ENCODE measurements at places on chromosomes 4 and X.

DNA sequence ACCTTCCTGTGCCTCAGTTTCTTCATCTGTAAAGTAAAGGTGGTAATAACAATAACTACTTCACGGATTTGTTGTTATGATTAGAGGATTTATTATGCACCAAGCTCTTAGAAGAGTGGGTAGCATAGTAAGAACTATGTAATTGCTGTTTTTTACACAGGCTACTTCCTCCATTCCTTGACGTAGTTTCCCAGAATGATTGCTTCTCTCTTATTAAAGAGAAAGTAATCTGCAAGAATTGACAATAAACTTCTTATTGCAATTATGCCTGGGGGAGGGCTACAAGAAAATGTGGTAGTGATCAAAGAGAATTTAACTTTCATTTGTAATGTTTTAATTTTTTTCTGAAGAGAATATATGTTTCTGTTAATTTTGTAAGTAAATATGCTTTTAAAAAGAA is 238.7 kb downstream of the GASK1B start:
- no peak for DNase-seq

GRCh38 chr4:69708211-69708610 is 52.2 kb downstream of the SULT1B1 start:
- DNase-seq, result no peak

GRCh38 chrX:39888730-39889129 is 209.0 kb downstream of the BCOR start:
- DNase-seq, result no peak

DNA sequence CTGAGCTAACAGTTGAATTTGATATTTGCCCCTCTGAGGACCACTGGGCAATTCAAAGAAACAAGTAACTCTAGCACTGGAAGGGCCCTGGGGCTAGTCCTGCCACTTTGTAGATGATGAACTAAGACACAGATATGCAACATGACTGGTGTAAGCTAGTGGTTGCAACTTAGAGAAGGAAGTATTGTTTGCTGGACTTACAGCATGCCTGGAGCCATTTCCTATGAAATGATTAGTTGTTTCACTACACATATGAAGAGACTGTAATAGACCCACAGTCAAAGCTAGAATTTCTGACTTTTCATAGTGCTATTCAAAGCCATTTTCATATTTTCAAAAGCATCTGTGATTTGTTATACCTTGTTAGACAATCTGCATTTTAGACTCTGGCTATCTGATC is 96.2 kb downstream of the TSPAN7 start:
- DNase-seq, result no peak

DNA sequence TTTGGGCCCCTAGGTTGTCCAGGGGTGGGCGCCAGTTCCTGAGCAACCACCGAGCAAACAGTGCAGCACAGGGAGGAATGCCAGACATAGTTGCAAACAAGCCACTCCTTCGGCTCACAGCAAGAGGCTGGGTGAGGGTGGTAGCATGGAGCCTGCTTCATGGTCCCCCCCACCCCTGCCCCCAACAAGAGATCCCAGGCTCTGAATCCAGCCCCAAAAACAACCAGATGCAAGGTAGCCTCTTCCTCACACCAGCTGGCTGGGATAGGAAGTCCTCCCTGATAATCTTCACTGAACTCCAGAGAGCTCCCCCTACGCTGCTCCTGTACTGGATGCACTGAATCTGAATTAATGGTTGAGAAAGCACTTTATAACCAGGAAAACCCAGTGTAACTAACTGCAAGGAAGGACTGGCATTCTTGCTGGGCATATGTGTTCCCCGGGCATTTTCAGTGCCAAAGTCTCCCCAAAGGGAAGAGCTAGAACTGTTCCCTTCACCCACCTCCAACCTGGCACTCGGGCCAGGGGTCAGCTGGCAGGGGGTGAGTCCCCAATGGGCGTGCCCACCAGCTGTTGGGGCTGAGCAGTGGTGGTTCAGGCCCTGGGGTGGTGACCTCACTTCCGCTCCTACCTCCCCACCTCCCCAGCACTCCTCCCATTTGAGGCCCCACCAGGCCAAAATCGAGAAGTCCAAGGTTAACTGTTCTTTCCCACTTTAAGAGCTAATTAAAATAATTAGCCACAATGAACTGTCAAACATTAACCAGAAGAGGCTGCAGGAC is 1.5 kb downstream of the ELF4 start:
- DNase-seq, result no peak

GRCh38 chr4:150679018-150679764 is 97.2 kb downstream of the MAB21L2 start:
- no peak for DNase-seq

Measured in thymus (tissue), 14 donors.